NCI-H2081 (cell line): ENCODE measurements at places on chromosomes 6 and 20.

DNA sequence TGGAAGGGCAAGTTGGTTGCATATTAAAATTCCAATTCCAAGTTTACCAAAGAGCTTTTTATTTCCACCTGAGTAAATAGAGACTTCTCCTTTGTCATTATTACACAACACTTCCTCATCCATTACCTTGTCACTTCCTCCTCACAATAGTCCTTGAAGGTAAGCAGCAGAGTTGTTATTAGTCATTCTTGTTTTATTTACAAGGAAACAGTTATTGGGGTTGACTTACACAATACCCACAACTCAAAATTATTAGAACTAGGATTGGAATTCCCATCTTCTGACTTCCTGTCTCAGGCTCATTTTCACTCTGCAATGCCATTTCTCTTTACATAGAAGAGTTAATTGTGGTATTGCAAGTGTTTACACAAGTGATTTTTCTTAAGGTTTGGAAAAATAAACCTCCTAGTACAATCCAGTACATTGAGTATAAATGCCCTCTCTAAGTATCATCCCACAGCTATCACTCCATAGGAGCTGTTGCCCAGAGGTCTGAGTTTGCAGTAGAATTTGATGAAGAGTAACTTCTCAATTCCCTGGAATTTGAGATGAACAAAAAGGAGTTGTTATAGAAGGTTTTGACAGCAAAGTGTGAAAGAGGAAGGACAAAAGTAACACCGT lies 28.9 kb upstream of the MTRF1L start:
- DNase-seq: no peak

GRCh38 chr6:152380993-152381898 lies 255.9 kb downstream of the SYNE1 start:
- no peak for DNase-seq

DNA sequence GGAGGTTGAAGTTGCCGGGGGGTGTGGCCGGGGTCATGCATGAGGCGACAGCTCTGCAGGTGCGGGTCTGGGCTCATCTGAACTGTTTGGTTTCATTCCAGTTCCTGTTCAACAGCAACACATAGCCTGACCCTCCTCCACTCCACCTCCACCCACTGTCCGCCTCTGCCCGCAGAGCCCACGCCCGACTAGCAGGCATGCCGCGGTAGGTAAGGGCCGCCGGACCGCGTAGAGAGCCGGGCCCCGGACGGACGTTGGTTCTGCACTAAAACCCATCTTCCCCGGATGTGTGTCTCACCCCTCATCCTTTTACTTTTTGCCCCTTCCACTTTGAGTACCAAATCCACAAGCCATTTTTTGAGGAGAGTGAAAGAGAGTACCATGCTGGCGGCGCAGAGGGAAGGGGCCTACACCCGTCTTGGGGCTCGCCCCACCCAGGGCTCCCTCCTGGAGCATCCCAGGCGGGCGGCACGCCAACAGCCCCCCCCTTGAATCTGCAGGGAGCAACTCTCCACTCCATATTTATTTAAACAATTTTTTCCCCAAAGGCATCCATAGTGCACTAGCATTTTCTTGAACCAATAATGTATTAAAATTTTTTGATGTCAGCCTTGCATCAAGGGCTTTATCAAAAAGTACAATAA lies 72.5 kb downstream of the PTPN1 start:
- DNase-seq: no peak

DNA sequence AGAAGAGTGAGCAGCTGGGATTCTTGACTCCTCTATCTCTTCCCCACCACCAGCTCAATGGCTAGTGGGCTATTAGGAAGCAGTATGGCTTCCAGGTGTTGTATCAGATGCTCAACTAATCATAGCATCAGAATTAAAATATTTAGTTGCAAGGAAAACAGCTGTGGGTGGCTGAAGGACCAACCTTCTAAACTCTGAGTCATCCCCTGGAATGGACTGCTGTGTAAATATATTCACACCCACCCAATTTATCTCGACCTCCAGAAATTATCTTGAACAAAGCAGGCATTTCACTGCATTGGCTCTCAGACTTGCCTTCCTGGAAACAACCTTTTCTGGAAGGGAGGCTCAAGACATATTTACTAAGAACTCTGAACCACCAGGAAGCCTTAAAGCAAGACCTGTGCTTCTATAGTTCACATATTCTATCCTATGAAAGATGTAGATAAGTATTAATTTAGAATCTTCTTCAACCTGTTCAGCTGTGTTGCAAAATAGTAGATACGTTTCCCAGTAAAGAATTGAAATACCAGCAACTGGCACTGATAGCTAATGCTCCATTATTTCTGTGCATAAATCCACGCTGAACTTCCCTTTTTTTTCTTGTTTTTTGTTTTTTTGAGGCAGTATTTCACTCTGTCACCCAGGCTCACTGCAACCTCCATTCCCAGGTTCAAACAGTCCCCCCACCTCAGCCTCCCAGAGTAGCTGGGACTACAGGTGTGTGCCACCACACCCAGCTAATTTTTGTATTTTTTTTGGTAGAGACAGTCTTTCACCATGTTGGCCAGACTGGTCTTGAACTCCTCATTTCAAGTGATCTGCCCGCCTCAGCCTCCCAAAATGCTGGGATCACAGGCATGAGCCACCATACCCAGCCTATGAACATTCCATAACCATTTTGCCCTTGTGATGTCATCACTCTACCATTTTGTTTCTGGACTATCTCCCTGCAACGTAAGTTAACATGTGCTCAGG lies 56.9 kb upstream of the CD2AP start:
- DNase-seq: no peak

DNA sequence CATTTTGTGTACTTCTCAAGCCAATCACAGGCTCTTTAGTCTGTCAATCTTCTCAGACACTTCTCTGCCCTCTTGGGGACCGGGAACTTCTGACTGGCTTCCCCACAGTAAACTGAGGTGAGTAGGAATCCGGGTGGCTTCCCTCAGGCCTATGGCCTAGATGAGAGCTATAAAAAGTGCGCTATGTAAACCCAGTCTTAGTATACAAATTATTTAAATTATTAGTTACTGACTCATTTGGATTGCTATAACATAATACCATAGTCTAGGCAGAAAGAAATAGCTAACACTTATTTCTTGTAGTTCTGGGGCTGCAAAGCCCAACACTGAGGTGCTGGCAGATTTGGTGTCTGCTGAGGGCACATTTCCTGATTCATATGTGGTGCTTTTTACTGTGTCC lies 109.2 kb upstream of the MCHR2 start:
- no peak for DNase-seq

GRCh38 chr6:77837034-77837784 lies 184.4 kb downstream of the MEI4 start:
- no peak for DNase-seq

DNA sequence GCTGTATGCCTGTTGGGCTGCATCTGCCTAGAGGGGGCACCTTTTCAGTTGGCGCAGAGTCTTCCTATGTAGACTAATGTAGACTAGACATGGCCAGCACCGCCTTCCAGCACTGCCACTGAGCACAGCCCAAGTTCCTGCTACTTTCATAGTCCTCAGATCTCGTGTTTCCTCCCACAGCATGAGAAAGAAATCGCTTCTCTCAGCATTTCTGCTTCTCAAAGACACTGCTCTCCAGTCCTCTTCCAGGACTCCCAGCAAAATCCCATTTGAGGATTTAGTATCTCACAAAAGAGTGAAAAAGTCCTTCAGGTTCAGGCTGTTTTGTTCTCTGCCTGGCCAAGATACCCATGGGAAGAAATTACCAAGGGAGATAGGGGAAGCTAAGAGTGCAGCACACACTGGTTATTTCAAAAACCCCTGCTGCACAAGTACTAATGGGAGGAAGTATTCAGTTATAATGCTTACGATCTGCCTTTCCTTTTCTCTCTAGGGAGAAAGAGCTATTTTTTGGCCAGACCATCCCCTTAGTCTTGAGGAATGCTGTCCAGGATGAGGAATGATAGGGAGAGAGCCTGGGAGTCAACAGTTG lies 35.7 kb downstream of the OGFRL1 start:
- no peak for DNase-seq

DNA sequence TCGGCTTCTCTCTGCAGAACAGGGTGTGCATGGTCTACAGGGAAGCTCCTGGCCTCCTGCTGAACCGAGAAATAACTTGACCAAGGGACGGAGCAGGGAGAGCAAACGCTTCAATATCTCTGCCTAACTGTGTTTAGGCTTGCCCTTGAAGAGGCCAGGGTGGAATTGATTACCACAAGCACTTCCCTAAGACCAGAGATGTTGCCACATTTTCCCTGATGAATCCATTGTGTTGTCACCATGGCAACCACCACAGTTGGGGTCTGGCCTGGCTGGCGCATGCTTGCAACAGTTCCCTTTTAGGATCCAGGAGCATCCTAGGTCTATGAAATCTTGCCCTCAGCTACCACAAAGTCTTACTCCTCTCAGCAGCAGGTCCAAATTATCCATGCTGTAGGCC lies 213.5 kb upstream of the SULF2 start:
- no peak for DNase-seq

DNA sequence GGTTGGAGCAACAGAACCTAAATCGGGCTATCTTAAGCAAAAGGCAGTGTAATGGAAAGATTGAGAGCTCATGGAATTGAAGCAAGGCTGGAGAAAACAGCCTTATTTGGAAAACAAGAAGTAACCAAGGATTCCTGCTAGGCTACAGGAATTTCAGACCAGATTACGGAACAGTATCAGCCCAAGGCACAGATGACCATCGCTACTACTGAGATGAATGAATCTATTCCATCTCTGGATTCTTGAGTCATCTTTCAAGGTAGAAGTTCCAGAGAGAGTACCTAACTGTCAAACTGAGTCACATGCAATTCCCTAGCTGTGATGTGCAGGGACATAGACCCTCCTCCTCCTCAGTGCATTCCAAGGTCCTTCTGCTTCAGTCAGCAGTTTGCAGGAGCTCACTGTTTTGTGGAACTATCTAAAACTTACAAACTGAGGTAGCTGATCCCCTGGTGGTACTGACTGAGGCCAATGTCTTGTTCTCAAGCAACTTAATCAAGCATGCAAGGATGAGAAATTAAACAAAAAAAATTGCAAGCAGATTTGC lies 62.0 kb upstream of the SMLR1 start:
- no peak for DNase-seq

- peak; percentile 31 for DNase-seq
Observed at GRCh38 chr6:87731818-87732661, 30.0 kb upstream of the AKIRIN2 start.

DNA sequence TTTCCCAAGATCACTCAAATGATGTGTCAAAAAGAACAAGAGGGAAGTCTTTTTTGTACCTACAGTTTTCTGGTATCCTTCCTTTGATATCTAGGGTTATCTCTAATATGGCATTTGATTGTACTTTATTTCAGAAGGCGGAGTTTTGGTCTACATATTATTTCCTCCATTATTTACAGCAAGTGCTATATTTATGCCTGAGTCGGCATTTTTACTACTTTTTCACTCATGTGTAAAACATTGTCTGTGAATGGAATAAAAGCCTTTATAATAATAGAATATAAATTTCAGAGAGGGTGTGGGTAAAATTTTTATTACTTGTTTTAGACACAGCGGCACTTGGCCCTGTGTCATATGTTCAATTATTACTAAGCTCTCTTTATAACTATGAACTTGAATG lies 398.4 kb downstream of the BCKDHB start:
- no peak for DNase-seq

DNA sequence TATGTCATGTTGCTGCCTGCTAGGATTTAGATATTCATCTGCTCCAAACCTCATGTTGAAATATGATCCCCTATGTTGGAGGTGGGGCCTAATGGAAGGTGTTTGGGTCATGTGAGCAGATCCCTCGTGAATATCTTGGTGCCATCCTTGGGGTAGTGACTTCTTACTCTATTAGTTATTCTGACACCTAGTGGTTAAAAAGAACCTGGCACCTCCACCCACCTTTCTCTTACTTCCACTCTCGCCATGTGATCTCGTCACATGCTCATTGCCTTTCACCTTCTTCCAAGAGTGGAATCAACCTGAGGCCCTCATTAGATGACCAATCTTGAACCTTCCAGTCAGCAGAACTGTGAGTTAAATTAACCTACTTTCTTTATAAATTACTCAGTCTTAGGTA lies 549.4 kb upstream of the SYNCRIP start:
- DNase-seq: no peak

DNA sequence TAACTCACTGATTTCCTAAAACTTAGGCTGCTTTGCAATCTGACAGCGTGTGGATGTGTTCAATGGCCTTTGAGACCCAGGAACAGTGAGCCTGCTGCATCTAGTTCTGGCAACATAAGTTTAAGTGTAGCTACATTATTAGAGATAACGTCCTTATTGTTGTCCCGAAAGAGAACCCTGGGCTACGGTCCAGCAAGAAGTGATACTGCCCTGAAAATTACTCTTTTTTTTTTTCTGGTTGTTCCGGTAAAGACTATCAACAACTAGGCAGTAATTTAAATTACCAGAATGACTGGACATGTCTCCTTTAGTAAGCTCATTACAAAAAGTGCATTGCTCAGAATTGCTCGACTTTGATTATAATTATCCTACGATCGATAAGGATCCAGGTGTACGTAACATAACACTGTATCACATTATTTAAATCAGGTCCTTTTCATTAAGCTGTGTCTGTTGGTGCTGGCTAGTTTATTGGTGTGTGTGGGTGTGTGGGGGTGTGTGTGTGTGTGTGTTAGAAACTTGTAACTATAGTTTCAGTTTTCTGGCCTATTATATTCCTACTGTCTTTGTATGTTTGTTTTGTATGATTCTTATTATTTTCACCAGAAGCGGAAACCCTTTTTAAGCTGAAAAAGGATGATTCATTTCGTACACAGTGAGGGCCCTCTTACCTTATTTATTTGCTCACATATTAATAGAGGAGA lies 3.0 kb downstream of the TSHZ2 start:
- no peak for DNase-seq

GRCh38 chr6:31880616-31881015 lies 1.8 kb upstream of the SLC44A4 start:
- no peak for DNase-seq

DNA sequence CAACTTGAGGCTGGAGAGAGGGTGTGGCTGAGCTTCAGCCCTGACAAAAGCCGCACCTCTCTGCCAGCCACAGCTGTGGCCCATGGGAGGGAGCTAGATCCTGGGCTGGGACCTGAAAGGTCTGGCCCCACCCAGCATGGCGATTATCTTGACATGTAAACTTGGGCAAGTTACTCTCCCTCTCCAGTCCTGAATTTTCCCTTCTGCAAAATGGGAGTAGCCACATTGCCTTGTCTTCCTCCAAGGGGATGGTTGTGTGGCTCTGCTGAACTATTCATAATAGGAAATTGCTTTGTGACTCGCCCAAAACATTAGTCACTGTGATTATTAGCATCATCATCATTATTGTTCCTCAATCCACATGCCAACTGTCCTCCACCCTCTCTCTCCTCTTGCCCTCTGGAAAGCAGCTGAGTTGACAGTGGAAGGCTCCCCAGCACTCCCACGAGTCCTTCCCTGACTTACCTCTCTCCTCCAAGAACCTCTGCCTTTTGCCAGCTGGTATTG lies 23.0 kb upstream of the RBPJL start:
- DNase-seq: no peak

GRCh38 chr6:169176361-169176991 lies 77.2 kb downstream of the THBS2 start:
- DNase-seq: no peak
